Midbrain (tissue), 1 donor: ENCODE measurements at places on chromosomes 7 and 10.

DNA sequence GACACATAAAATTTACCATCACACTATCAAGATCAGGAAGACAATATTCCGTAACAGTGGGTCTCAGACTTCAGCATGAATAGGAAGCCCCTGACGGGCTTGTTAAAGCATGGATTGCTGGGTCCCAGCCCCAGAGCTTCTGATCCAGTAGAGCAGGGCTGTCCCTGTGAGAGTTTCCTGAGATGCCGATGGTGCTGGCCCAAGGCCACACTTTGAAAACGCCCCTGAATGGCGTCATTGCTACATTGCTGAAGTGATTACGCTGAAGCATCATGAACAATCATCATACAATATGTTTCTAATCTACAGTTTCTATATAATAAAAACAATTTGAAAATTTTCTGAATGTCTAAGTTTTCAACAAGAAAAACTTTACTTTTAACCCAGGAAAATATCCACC lies 38.0 kb upstream of the TMEM72 start:
- DNase-seq: no peak

DNA sequence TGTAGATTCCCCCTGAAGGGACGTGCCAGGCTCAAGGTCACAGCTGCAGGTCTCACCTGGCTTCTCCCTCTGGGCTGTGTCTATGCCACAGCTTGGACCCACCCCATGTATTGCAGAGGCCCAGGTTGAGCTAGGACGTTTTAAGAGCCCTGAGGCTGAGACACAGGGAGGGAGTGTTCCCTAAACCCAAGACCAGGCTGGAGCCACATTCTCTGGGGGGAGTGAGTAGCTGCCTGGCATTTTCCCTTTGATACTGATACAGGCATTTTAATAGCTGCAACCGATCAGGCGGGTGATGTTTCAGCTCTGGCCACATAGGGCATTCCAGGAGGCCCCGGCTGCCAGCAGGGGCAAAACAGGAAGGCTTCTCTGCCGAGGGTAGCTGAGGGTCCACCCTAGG lies 13.4 kb downstream of the COL13A1 start:
- no peak for DNase-seq

- DNase-seq: no peak
Measured at GRCh38 chr10:5844345-5845055, 31.3 kb upstream of the GDI2 start.

- no peak for DNase-seq
Measured at GRCh38 chr7:41472427-41473125, 230.3 kb downstream of the INHBA start.
